NCI-H226 (cell line): ENCODE measurements at places on chromosomes 13 and 19.
A peak's percentile ranks its signal among the peaks of the same experiment; 100 is the strongest.

DNA sequence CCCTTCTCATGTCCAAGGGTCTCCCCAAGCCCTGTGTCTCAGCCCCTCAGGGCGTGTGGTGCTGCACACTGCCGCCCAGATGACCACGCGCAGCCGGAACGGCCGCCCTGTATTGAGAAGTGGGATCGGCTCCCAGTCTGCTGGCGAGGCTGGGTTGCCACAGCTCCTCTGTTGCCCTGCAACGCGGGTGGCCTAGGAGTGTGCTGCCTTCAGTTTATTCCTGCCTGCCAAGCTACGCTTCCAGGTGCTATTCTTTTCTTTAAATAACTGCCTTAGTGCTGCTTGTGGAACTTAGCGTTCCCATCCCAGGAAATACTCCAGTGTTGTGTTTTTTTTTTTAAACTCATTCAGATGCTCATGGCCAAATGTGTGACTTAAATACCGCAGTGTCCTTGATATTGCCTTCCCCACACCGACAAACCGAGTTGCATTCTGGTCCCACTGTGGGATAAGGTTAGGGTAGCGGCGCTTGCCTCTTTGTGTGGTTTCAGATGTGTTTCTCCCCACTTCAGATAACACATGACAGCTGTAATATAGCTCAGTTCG lies 16.6 kb downstream of the ACTN4 start:
- DNase-seq = no peak

DNA sequence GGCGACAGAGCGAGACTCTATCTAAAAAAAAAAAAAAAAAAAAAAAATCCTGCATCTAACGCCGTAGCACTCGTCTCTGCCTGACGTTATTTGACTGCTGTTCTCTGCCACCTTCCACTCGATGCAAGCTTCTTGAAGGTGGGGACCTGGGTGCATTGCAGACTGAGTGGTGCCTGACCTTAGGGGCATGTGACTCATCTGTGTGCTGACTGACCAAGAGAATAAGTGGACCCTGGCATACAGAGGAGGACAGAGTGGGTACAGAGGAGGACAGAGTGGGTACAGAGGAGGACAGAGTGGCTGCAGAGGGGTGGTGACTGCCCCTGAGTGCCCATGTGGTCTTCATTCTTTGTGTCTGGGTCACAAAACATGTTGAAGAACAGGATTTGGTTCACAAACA lies 7.6 kb downstream of the WTIP start:
- DNase-seq = no peak

GRCh38 chr13:103067751-103068555 lies 1.7 kb upstream of the SLC10A2 start:
- DNase-seq = no peak

GRCh38 chr13:102597029-102597961 lies 509 bp downstream of the TPP2 start:
- DNase-seq = no peak

GRCh38 chr13:83184819-83185218 lies 697.5 kb downstream of the SLITRK1 start:
- peak; percentile 52 for DNase-seq

GRCh38 chr13:90866006-90866405 lies 481.5 kb upstream of the MIR17HG start:
- DNase-seq = no peak

DNA sequence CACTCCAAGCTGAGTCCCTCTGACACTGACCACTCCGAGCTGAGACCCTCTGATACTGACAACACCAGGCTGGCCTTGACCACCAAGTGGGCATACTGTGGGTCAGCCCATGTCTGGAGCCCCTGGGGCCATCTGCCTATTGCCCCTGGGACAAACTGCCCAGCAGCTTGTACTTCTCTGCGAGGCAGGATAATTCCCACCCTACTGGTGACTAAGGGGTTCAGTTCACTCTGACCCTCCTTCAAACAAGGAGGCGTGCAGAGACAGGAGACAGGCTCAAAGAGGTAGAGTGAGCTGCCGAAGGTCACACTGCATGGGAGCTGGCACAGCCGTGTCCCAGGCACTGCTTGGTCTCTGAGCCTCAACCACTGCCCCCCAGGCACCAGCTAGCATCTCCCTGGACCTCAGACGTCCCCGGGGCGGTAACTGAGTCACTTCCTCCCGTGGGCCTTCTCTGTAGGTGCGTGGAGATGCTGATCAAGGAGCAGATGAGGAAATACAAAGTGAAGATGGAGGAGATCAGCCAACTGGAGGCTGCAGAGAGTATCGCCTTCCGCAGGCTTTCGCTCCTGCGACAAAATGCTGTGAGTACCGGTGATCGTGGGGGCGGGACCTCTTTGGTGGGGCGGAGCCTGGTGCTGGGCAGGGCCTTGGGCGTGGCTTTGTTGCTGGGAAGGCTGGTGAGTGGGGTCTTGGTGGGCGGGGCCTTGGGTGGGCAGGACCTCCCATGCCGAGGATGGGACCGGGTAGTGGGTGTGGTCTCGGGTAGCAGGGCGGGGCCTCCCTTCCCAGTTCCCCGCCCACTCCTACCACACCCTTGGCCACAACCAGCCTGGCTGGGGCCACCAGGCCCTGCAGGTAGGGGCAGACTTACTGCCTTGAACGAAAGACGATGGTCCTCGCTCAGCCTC lies 5.8 kb upstream of the USE1 start:
- DNase-seq = peak; percentile 26
